ENCODE measurements at places on chromosomes 13 and 19. TPM values are rescaled to one million over a fixed set of nuclear protein-coding genes. Genes with fewer than 3 reads are reported as not detected.

The CCDC70 gene
- total RNA-seq, result not detected

GRCh38 chr13:100124265-100124664, 35.4 kb downstream of the PCCA start:
- DNase-seq, result no peak

DNA sequence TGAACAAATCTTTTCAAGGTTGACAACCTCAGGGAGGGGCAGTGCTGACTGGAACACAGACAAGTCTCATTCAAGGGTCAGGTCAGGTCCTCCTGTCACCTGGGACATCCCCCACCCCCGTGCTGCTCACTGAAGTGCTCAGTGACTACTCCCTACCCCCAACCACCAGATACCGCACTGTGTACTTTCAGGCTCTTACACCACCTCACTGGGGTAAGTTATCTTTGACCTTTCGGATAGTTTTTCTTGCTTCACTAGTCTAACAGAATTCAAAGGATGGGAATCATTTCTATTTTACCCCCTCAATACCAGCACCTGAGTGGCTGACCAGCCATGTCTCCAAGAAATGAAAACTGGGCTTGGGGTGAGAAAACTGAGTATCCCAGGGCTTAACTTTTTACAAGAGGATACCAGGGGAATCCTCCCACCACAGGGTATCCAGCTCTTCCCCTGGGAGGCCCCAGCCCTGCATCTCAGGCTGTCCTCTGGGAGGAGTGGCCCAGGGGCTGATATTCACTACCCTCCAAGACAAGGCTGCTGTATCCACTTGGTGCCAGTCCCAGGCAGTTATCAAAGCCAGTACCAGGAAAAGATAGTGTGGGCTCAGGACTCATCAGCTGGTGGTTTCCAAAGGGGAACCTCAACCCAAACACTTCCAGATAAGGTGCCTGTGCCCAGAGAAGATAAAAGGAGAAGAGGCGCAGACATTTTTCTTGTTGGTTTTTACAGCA, 2.1 kb downstream of the ZNF563 start:
- DNase-seq, result no peak

GRCh38 chr19:56333506-56333905, 18.9 kb upstream of the ZSCAN5A start:
- DNase-seq, result peak; percentile 60

DNA sequence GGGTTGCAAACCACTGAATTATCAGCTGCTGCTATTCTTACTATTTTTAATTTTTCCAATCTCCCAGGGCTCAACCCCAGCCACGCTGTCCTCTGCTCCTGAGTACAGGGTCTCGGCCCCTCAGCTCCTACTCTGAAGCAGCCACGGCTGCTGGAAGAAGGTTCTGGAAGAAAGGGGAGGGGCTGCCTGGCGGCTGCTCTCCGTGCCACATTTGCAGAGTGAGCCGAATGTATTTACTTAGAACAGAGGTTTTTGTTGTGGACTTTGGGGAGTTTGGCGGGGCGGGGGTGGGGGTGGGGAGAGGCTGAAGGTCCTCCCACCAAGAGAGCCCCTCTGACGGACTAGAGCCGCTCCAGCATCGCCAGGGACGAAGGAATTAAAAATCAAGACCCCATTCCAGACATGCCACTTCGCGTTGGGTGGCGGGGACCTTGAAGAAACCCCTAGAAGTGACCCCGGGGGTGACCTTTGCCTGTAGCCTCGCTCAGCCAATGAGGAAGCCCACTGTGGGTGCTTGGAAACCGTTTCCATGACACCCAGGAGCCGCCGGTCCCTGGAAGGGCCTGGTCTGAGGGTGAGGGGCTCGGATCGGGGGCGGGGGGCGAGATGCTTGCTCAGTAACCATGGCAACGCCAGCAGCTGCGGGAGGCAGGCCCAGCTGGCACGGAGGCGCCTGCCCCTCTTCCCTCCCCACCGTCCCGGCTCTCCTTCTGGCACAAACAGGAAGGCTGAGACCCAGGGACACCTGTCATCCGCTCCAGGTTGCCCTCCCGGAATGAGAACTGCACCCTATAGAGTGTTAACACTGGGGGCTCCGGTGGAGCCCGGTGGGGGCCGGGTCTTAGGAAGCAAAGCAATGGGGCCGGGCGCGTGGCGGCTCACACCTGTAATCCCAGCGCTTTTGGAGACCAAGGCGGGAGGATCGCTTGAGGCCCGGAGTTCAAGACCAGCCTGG, 54.2 kb upstream of the PTPRS start:
- no peak for DNase-seq

DNA sequence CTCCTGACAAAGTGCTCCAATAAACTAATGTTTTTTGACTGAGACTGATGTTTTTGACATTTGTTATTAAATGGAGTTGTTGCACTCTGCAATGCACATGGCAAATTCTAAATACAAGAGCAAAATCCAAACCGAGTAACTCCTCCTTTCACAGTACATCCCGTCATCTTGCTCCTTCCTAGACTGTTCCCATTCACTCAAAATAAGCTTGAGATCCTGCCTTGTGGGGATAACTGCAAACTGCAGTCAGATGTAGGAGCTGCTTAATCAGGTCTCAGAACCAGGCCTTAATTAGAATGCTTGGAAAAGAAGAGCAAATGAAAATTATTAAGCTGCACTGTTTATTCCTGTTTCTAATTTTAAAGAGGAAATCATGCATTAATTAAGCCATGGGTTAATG, 134.8 kb upstream of the SPRY2 start:
- no peak for DNase-seq

DNA sequence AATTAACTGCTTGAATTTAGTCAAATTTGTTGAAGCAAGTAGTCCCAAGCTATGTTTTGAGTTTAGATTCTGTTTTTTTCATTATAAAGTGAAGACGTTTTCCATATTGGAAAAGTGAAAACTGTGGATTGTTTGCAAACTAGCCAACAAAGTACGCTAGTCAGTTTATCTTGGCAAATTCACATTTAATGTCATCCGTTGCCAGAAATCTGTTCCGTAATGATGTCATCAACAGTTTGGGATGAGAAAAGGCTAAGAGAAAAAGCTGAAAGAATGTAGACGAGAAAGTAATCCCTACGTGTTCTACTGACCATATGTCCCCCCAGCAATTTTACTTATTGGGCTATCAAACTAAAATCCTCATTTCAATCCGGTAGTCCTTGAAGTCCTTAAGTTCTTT, 419.6 kb downstream of the GPC6 start:
- no peak for DNase-seq

Measured in colonic mucosa (tissue), 4 donors.